ENCODE measurements at places on chromosomes 2 and 18.

DNA sequence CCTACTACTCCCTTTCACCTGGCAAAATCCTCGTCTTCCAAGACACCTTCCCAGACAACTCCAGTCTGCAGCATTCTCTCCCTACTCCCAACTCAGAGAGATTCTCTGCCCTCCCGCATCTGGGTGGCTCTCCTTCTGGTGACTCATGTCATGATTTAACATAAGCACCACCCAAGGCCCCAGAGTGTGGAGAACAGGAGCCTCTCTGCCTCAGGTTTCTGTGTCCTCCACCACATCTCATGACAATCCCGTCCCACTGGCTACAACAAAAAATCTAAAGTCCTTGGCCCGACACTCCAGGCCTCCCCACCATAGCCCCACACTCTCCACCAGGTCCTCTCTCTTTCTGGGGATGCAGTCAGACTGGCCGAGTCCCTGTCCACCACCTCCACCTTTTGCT is 197.1 kb downstream of the BCL11A start:
- no peak for DNase-seq

GRCh38 chr18:77822632-77823031 is 573.0 kb downstream of the GALR1 start:
- no peak for DNase-seq

- no peak for DNase-seq
These were observed 33.0 kb downstream of the CTIF start for GRCh38 chr18:48571639-48572384.

- DNase-seq, result no peak
These were observed 99.6 kb upstream of the CERS6 start for GRCh38 chr2:168356477-168356835.

GRCh38 chr2:69948032-69948962 is 13.1 kb downstream of the ASPRV1 start:
- no peak for DNase-seq

GRCh38 chr2:131657895-131658768 is 130.4 kb downstream of the CCDC74A start:
- no peak for DNase-seq

- DNase-seq, result no peak
These were observed 24.4 kb downstream of the ADRA2B start for GRCh38 chr2:96091711-96092572.

DNA sequence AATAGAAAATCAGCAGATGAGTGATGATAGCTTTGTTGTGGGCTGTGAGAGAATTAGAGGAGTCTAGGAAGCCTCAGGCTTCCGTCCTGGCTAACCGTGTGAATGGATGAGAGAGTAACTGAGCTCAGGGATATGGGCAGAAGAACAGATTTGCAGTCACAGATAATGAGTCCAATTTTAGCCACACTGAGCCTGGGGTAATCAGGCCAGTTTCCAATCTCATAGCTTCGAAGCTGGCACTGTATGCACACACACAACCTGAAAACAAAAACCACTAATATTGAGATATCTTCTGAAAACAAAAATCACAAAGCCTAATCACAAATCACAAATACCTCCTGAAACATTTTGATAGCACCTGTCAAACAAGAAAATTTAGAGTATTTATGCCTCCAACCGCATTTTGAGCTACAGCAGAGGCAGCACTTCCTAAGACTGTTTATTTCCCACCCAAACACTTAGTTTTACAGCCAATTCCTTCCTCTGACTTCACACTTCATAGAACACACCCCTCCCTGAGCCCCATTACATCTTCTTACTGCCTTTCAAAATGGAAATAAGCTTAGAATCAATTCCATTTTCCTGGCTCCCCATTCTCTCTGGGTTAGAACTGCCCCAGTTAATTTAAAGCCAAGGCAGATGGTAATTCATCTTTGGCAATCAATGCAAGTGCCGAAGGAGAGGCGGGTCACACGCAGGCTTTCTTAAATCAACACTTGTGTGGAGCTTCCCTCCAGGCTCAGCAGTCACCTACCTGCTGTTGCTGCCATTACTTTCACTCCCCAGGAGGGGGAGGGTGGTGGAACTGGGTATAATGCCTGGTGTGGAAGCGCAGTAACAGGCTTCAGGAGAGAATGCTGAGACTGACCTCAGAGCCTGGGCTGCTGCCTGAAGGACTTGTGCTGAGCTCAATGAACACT is 18.9 kb downstream of the TTR start:
- DNase-seq, result no peak

DNA sequence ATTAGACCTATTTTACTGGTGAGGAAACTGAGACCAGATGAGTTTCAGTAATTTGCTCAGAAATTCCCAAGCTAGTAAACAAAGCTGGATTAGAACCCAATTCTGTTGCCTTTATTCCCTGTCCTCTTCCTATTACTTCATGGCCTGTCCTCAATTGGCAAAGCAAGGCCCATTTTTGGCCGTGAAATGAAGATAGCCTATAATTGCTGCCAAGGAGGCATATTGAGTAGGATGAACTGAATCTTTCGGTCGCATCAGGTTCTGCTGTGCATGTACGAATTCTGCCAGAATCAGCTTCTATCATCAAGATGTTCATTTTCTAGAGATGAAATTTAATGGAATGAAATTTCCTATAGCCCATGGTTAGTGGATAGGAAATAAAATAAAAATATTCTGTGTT is 1485.2 kb upstream of the PIK3C3 start:
- no peak for DNase-seq

DNA sequence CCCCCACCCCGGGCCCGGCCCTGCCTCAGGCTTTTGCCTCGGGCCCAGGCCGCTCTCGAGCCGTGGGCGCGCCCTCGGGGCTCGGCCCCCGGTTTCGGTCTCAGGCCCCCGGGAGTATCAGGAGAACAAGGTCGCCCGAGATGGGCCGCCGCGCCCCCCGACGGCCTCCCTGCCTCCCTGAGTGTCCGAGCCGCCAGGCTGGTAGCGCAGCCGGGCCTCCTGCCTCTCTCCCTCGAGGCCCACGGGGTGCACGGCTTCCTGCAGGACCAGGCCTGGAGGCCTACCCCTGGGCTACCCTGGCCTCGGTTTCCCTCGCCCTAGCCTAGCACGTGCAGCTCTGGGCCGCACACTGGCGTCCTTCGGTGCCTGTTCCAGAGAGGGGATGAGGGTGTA is 8.4 kb downstream of the GBX2 start:
- no peak for DNase-seq

DNA sequence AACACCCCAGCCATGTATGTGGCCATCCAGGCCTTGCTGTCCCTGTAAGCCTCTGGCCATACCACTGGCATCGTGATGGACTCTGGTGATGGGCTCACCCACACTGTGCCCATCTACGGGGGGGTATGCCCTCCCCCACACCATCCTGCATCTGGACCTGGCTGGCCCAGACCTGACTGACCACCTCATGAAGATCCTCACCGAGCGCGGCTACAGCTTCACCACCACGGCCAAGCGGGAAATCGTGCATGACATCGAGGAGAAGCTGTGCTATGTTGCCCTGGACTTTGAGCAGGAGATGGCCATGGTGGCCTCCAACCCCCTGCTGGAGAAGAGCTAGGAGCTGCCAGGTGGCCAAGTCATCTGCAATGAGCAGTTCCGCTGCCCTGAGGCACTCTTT is 80.4 kb upstream of the ZCCHC2 start:
- DNase-seq, result no peak

DNA sequence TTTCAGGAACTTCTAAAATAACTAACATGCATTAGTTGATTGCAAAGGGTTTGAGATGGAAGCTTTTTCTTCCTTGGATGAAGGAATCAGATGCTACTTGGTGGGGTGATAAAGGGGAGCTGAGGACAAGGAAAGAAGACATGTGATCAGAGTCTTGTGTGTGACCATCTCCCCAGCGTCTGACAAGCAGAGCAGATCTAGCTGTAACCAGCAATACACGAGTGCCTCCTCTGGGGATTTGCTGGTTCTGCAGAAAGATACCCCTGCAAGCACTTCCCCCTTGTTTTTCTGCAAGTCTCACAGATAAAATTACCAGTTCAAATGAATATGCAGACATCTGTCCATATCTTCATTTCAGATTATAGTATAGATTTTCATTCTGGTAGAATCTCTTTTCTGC is 2.7 kb downstream of the CDH7 start:
- DNase-seq, result no peak

DNA sequence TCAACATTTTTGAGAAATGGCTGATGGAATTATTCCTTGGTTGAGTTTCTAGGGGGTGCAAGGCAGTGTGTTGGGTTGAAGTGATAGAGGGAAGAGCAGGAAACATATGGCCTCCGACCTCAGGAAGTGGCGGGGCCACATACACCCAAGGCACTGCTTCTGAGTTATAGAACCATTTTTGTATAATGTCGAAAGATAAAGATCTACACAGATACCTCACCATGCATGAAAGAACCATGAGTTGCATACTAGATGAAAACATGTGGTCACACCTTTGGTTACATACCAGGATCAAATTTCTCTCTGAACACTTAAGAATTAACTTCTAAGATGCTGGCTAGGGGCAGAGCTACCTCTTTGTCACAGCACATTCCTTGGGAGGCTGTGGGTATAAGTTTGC is 23.2 kb downstream of the LAMA3 start:
- DNase-seq, result no peak

DNA sequence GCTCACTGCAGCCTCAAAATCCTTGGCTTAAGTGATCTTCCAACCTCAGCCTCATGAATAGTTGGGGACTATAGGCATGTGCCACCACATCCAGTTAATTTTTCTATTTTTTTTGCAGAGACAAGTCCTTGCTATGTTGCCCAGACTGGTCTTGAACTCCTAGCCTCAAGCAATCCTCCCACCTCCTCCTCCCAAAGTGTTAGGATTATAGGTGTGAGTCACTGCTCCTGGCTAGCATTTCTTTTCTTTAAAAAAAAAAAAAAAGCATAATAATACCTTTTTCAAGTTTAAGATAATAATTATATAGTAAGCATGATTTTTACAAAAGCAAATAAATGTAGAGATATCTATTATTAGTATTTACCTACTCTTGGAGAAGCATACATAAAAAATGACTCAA is 36.1 kb downstream of the PPP4R1 start:
- no peak for DNase-seq

GRCh38 chr2:9820020-9820973 is 23.0 kb upstream of the TAF1B start:
- DNase-seq, result no peak

DNA sequence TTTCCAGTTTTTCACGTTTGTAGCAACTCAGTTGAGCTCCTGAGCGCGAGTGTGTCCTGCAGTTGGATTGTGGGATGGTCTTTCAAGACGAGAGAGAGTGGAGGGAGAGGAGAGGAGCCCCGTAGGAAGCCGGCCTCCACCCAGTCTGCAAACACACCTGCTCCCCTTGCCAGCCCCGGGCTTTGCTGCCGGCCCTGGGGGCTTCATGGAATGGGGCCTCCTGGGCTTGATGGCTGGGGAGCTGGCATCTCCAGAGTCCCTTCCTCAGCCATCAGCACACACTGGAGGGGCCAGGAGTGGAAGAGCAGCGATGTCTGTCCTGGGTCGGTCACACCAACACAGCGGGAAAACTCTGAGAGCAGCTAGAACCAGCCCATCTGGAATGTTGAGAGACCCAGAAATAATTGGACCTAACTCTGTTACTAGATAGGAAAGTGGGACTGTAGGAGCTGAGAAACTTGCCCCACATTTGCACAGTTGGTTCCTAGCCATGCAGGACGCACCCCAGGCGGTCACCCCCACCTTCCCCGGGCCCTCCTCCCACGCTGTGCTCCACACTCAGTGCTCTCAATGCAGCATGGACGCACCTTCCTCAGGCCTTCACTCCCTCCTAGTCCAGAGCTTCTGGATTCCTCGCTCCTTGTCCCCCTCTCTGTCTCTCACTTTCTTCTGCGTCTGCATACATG is 69.6 kb downstream of the PTGR3 start:
- DNase-seq, result no peak

DNA sequence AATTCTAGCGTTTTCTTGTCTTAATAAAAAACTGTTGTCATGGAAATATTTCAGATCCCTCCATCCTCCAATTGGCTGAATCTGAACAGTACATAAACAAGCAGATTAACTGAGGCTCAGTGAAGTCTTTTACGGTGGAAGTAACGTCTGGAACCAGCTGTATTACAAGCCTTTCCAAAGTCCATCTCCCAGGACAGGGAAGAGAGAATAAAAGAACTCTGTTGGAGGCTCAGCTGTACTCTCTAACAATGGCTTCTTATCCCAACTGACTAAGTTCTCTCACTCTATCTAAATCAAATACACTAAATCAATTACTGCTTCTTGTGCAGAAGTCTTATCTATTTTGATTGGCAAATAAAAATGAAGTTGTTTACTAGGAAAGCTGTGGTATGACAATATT is 19.9 kb upstream of the NEDD4L start:
- no peak for DNase-seq

DNA sequence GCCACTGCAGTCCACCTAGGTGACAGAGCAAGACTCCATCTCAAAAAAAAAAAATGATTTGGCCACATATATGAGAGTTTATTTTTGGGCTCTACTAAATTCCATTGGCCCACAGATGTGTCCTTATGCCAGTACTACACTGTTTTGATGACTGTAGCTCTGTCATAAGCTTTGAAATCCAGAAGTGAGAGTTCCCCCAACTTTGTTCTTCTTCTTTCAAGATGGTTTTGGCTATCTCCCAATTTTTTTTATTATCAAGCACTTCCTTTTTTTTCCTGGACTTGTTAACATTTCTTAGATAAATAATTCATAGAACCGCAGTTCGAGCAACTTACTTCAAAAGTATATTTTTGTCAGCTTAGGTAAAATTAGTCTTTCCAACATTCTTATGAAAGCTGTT is 96.9 kb downstream of the TSHZ1 start:
- DNase-seq, result no peak

DNA sequence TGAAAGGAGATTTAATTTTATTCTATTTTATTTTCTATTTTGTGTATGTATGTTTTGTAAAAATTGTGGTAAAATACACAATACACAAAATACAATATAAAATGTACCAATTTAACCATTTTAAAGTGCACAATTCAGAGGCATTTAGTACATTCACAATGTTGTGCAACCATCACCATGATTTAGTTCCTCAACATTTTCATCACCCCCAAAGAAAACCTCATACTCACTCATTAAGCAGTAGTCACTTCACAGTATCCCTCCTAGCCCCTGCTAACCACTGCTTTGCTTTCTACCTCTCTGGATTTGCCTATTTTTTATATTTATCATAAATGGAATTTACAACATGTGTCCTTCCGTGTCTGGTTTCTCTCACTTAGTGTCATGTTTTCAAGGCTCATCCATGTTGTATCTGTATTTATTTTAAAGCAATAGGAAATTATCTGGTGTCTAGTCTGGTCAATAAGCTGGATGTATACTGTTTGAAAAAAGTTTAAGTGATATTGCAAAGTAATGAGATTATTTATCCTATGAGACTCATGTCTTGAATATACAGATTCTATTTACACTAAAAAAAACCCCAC is 77.9 kb upstream of the GLS start:
- DNase-seq, result no peak

GRCh38 chr2:97749581-97749980 is 36.2 kb downstream of the ZAP70 start:
- peak; percentile 10 for DNase-seq

DNA sequence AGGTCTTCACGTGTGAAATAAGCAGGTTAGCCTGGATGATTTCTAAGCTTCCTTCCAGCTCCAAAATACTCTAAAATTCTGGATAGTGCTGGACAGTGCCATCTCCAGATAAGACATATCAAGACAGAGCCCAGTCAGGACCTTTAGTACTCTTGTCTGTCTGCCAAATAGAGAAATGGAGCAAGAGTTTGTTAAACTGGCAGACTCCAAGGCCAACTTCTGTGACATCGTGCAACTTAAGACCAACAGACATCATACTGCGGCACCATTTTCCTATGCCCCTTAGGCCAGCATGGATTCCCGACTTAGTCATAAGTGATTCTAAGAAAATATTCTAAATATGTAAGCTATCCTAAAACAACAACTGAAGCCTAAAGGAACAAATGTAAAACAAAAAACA is 118.6 kb downstream of the RBMS1 start:
- DNase-seq, result no peak

- no peak for DNase-seq
These were observed 294.6 kb upstream of the SLC14A2 start for GRCh38 chr18:45320724-45321123.
